NCI-H748 treated with DMSO at 0.1 percent for 48 hours (cell line): ENCODE measurements at places on chromosomes 11 and 22.
A peak's percentile ranks its signal among the peaks of the same experiment; 100 is the strongest.

GRCh38 chr22:38967451-38968450 lies 10.3 kb downstream of the APOBEC3A start:
- no peak for DNase-seq

DNA sequence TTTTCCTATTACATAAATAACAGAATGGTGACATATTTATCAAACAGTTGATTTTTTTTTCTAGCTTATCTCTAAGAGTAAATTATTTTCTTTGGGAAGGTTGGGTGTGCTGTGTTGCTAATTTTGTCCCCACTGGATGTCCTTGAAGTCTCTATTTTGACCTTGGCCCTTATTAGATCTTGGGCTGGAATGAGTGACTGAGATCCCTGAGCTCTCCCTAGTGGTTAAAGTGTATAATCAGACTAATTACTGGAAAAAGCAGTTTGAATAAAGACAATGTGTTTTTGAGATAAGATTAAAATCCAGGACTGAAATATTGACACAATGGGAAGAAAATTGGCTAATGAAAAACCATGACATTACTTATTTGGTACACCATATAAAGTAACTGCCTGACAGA lies 56.1 kb downstream of the AASDHPPT start:
- no peak for DNase-seq

DNA sequence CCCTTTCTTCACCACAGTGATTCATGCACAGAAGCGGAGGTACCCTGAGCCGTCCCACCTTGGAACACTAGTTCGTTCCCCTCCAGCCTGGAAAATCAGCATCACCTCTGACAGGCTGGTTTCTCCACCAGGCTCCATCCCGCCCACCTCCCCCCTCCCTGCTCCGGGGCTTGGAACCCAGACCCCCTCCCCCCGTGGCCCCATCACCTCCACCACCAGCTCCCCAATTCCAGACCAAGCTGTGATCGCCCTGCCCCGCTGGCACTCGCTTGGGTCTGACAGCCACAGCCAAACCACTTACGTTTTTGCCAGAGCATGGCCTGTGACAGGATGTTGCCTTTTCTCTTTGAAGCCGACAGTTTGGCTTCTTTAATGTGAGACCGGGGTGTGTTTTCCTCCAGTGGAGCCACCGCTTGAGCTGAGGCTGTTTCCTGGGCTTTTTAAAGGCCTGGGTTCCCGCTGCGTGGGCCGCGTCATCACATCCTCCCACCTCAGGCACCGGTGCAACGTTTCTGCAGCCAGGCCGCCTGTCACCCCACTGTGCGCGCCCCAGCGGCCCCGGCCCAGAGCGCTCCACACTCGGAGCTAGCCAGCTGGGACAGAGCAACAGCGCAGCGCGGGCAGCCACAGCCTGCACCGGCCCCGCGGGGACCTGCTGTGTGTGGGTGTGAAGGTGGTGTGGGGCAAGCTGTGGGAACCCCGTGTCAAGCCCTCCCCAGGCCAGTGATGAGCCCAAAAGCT lies at the start of gene POU2AF1:
Gene POU2AF1, minus strand, starts transcription at position 415 of the 741 bp plus-strand sequence. Its CDS starts 98 bp downstream, at position 317.
- DNase-seq: no peak

DNA sequence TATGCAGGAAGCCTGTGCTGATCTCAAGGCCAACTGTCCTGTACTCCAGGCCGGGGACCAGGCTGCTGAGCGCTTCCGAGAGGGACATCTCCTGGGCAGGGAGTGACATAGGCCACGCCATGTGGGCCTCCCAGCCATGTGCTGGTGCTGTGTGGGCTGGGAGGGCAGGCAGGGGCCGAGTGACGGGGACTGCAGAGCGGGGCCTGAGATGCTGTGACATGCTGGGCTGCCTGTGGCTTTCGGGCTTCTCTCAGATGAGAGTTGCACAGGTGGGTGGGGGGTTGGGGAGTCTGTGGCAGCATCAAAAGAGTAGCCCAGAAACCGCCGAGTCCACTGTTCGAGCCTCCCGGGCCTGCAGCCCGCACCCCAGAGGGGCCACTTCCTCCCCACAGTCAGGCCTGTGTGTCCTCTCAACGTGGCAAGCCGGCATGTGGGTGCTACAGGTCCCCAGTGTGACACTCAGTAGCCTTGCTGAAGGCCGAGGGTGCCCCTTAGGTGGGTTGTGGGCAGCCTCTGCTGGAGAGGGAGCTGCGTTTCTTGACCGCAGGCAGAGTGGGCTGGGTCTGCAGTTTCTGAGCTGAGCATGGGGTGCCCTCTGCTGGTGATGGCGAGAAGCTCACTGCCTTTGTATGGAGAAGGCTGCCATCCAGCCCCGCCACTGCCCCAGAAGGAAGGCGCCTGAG lies 101.2 kb downstream of the BCR start:
- DNase-seq: peak; percentile 20

- DNase-seq: no peak
These were observed 28.2 kb downstream of the ST3GAL4 start for GRCh38 chr11:126383339-126384335.

- DNase-seq: no peak
These were observed at the start of gene DRICH1 for GRCh38 chr22:23632178-23632577. Gene DRICH1, minus strand, starts transcription at chr22:23632321. Its CDS starts 298 bp downstream, at chr22:23632023.

DNA sequence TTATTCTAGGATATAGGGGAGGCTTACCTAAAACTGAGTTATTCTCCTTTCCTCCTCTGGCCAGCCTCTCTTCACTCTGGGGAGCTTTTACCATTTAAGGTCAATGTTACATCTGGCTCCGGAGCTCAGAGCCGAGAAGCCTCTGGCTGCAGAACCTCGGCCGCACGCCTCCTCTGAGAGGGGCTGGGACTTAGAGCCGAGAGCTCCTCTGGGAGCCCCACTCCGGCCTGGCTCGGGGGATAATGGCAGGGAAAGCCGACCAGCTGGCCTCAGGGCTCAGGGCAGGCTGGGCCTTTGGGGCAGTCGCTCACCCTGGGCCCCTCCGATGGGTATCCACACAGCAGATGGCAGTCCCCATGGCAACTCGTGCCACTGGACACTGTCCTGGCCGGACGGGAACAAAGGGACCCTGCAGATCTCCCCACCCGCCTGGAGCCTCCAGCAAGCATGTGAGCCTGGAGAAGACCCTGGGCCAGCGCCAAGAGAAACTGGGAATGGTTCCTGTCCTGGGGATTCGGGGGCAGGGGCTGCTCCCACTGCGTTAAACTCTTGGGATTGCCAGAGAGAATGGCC lies at the start of gene IRAG1:
Gene IRAG1, minus strand, starts transcription at position 247 of the 573 bp plus-strand sequence. Its CDS starts 153 bp downstream, at position 94.
- no peak for DNase-seq

DNA sequence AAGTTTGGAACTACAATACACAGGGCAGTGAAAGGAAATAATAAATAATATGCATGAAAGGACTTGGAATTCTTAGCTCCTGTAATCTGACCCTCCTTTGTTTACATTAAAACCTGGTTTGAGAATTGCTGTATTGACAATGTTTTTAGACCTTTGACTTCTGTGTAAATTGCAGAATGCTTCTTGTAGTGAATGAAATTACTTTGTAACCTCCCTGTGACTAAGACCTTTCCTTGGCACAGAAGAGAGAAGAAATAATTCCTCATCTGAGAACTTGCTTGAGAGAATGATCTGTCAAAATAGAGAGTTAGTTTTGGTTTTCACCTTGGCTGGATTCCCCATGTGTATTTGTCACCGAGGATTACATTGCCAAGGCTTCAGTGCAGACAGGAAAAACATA lies 640.0 kb upstream of the ANO5 start:
- no peak for DNase-seq

GRCh38 chr22:35863432-35863831 lies 145.8 kb downstream of the APOL5 start:
- DNase-seq: no peak

GRCh38 chr11:74206746-74207145 lies 35.7 kb downstream of the PPME1 start:
- no peak for DNase-seq

DNA sequence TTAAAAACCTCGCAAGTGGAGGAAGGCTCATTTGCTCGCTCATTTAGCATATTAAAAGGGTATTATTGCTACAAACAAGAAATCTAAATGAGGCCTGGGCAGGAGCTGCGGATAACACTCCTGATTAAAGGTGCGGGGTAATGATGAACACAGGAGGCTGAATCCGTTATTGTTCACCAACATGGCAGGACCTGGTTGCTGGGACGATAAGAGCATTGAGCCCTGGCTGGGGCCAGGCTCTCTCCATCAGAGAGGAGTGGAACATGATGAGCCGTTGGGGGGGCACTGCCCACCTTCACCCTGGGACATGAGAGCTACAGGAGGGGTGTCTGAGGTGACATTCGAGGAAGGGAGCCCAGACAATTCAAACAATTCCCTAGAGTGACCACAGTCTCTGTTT lies 211.7 kb downstream of the NXPE2 start:
- no peak for DNase-seq

DNA sequence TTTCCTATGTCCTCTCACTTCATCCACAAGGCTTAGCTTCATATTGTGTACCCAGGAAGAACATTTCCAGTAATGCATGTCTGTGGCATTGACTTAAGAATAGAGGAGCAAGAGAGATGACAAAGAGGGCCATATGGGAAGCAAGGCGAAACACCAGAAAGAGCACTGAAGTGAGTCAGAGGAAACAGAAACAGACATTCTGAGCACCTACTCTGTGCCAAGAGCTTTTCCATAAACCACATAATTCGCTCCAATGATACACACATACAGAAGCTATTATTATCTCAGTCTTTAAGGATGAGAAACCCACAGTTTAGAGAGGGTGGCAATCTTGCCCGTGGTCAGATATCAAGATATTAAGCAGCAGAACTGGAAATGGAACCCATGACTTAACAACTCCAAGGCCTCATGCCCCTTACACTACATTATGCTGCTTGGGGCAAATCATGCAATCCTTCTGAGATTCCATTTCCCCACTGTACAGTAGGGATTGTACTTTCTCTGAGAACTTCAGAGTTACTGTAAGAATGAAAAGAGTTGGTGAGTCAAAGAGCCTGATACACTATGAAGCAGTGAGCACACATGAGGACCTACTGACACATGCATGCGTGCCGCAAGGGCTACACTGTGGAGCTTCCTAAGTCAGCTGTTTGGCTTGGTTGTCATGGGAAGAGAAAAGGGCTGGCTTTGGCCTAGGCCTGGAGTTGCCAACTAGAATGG lies 126.6 kb downstream of the KCNC1 start:
- no peak for DNase-seq

GRCh38 chr11:85886089-85887056 lies 31.2 kb downstream of the CCDC83 start:
- no peak for DNase-seq

- no peak for DNase-seq
These were observed 115.0 kb downstream of the CACNA1I start for GRCh38 chr22:39685336-39686177.

DNA sequence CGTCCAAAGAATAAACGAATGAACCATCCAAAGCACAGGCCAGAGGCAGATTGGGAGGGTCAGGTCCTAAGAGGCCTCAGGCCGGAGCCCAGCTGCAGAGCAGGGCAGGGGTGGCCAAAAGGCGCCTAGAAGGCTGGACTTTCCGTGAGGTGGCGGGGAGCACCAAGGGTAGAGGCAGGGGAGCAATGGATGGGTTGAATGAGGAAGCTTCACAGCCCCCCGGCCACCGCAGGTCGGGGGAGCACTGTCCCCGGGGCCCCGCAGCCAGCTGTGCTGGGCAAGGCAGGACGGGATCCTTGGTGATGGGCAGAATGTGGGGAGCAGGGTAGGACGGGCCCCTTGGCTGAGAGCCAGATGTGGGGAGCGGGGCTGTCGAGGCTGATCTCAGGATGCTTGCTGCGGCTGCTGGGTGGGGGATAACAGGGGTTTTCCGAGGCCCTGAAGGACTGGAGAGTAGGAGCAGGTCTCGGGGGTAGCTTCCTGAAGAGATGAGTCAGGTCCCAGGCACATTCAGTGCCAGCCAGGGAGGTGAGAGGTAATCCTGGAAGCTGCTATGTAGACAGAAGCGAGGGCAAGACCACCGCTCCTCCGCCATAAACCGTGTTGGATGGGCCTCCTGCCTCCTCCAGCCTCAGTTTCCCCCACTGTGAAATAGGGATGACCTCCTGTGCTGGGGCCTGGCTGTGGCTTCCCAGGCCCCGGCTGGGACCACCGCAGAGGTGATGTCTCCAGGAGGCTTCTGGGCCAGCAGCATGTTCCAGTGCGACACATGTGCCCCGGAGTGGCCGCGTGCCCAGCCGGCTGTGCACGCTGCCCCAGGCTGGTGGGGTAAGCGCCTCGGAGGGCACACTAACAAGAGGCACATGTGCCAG lies 34.6 kb upstream of the KCNQ1OT1 start:
- no peak for DNase-seq

DNA sequence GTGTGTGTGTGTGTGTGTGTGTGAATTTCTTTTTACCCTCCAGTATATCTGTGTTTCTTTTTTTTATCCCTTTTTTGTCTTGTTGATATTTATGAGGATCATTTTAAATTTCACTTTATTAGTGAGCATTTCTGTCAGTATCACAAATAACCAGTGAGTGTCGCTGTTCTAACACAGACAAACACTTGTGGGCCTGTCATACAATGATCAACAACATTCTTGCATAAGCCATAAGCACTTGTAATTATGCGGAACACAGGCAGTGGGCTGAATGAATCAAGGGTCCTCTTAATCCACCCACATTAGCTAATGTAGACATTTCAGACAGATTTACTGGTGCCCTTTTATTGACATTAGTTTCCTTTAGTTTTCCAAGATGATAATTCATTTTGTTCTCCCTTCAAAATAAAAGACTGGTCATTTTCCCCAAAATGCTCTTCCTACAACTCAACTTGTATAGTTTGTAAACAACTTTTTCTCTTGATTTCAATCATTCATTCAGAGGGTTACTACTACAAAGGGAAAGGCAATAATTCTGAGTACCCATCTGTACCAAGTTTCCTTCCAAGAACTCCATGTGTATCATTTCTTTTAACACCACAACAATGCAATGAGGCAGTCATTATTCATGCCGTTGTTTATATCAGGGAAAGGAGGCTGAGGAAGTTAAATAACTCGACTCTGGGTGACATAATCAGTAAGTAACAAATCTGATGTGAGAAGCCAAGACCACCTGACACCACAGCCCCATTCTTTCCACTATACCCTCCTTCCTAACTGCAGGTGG lies 34.5 kb upstream of the ANO3 start:
- DNase-seq: peak; percentile 63

DNA sequence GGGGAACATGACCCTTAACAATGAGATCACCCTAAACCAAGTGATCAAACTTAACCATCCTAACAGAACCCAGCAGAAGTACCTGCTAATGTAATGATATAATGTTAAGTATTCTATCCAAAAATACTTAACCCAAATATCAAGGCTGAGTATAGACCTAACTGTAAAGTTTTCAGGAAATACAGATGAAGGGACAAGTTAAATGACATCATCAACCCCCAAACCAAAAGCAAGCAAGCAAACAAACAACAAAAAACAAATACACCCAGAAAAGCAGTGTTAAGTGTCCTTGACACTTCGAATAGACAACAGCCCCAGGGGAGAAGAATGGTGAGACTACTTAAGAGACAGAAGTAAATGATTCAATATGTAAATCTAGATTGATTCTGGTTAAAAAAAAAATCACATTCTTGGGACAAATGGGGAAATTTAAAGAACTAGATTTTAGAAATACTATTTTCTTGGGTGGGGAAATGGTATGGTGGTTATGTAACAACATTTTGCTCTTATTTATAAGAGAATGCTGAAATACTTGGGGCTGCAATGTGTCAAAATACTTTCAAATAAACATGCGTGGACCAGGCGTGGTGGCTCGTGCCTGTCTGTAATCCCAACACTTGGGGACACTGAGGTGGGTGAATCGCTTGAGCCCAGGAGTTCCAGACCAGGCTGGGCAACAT lies 2.5 kb downstream of the CSTF3 start:
- DNase-seq: no peak

- no peak for DNase-seq
These were observed 12.2 kb upstream of the CDC42BPG start for GRCh38 chr11:64856382-64857227.
